ENCODE measurements at places on chromosomes 6 and 20.

GRCh38 chr6:164505425-164505824 lies 804.0 kb downstream of the C6orf118 start:
- no peak for DNase-seq

- DNase-seq: no peak
Measured at GRCh38 chr6:106555767-106556166, 73.5 kb downstream of the RTN4IP1 start.

GRCh38 chr6:25009393-25009710 lies 73.6 kb upstream of the RIPOR2 start:
- DNase-seq: no peak

DNA sequence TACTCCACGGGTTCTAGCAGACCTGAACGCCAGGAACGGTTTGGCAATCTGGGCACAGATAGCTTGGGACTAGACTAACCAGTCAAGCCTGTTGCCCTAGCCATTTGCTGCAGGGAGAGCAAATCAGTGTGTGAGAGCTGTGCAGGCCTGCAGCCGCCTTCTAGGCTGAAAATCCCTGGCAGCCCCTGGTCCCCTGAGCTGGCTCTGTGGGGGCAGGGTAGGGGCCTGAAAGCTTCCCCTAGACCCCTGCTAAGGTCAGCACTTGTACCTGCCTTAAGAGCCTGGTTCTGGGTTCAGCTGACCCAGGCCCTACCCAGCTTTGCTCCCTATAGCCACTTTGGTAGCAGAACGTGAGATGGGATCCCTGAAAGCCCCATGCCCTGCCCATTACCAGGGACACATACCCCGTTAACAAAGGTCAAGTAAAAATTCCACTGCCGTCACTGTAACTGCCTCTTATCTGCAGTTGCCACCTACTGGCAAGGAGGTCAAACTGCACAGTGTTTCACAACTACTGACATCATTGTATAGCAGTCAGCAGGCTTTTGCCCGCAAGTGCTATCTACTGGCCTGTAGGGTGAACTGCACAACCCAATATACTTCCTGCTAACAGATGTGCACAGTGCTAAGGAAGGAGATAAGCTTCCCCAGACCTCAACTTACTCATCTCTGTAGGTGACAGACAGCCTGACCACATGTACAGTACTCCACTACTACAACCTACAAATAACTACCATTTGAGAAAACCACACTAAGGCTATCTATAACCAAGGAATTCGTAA lies 95.1 kb upstream of the OLIG3 start:
- peak; percentile 6 for DNase-seq

- no peak for DNase-seq
Measured at GRCh38 chr6:66376001-66376400, 669.0 kb upstream of the EYS start.

Data from memory B cell (primary cell).